Stimulated activated CD4-positive, alpha-beta T cell treated with anti-CD3 and anti-CD28 coated beads, Interleukin-12 subunit alpha, Interleukin-12 subunit beta, amount 100 ng/mL, for 48 hours (primary cell): ENCODE measurements at places on chromosomes 7 and 10.

- DNase-seq: no peak
Measured at GRCh38 chr10:62842983-62843382, 26.8 kb upstream of the EGR2 start.

DNA sequence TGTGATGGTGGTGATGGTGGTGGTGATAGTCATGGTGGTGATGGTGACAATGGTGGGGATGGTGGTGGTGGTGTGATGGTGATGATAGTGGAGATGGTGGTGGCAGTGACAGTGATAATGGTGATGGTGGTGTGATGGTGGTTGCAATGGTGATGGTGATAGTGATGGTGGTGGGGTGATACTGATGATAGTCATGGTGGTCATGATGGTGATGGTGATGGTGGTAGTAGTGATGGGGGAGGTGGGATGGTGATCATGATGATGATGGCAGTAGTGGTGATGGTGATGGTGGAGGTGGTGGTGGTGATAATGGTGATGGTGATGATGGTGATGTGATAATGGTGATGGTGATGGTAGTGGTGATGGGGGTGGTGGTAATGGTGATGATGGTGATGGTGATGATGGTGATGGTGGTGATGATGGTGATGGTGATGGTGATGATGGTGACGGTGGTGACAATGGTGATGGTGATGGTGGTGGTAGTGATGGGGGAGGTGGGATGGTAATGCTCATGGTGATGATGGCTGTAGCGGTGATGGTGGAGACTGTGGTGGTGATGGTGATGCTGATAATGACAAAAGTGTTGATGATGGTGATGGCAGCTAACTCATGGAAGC lies 4.7 kb upstream of the PWWP2B start:
- no peak for DNase-seq

- no peak for DNase-seq
Measured at GRCh38 chr7:28032738-28033380, 147.7 kb downstream of the JAZF1 start.

DNA sequence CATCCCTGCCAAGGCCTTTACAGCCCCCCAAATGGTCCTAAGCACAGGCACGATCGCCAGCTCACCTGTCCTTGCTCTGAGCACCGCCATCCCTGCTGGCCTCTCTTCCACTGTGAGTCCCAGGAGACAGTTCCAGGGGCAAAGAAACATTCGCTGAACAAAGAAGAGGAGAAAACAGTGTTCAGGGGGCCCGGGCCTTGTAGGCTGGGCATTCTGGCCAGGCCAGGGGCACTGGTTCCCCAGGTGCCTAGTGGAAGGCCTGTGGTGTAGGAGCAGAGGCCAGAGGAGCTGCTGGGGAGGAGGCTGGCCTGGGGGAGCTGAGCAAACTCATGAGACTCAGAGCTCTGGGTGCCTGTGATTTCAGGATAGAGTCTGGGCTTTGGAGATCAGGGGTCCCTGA lies 22.6 kb downstream of the AQP1 start:
- DNase-seq: no peak

GRCh38 chr10:34824870-34825269 lies 9.8 kb upstream of the PARD3 start:
- DNase-seq: no peak

DNA sequence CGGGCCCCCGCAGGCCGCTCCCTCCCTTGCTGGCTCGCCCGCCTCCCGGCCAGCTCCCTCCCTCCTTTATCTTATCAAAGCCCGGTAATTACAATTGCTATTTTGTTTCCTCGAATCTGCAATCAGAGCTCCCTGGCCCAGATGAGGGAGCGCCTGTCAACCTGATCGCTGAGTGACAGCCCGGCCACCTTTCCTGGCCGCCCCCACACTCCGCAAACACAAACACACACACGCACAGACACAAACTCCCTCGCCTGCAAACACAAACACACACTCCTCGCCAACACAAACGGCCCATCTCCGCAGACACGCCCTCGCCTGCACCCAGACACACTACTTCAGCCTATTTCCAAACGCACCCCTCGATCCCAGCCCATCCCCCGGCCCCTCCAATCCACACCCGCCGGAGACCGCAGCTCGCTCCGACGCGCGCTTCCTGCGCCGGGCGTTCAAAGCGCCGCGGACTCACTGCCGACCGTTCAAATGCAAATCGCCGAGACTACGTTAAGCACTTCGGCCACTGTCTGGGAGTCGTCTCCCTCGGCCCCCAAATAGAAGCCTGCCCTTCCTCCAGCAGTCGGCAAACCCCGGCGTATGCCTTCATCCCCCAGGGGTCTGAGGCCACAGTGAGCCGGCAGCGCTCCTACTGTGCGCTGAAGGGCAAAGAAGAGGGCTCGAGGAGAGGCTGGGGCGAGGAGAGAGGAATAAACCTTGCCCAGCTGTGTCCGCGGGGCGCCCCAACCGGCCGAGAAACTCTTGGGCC lies 3.0 kb upstream of the FGF8 start:
- no peak for DNase-seq

DNA sequence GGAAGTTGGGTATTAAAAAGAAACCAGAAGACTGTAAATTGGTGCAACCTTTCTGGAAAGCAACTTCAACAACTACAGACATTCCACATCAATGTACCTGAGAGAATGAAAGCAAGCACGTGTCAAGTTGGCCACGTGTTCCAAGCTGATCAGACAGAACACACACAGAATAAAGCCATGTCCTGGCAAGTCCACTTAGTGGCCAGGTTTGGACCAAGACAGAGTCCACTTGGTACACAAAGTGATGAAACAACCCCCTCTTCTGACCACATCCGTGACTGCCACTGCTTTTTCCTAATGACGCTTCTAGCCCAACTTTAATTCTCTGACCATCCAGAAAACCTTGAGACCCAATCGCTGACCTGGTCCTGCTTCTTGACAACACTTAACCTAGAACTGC lies 109.4 kb downstream of the ABLIM1 start:
- DNase-seq: no peak

DNA sequence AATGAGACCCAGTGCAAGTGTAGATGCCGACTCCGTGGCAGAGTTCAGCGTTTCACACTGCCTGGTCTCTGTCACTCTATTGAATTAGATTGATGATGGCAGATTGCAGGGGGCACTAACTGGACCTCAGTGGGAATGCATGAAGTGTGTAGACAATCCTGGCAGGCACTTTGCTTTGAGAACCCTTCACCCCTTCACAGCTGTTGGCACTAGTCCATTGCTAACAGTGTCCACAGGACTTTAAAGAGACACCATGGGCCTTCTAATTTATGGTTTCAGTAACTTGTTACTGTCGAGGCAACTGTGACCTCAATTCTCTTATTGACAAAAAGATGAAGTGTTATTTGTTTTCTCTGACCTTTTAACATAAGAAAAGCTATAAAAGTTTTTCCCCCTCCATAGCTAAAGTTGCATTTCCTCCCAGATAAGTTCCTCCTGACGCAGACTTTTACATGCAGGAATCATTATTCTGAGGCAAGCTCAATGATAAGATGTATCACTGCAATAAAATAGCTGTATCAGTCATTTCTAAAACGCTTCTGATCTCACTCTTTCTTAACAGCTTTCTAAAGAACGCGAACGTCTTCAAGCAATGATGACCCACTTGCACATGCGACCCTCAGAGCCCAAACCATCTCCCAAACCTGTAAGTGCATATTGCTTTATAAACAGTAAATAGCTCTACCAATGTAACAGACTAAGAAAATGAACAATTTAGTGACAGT lies 238.9 kb downstream of the FOXP2 start:
- no peak for DNase-seq

GRCh38 chr10:6978187-6978627 lies 398.1 kb upstream of the PRKCQ start:
- no peak for DNase-seq

GRCh38 chr10:46218921-46219320 lies 67.9 kb upstream of the ANTXRL start:
- no peak for DNase-seq

DNA sequence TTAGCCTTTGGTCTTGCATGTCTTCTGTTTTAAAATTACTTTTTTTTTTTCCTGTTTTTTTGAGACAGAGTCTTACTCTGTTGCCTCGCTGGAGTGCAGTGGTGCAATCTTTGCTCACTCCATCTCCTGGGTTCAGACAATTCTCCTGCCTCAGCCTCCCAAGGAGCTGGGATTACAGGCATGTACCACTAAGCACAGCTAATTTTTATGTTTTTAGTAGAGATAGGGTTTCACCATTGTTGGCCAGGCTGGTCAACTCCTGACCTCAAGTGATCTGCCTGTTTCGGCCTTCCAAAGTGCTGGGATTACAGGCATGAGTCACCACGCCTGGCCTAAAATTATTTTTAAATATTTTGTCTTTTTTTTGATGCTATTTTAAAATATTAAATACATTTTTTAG lies 38.5 kb downstream of the MLLT10 start:
- DNase-seq: no peak

- DNase-seq: no peak
Measured at GRCh38 chr7:47492716-47493325, 89.1 kb downstream of the TNS3 start.

DNA sequence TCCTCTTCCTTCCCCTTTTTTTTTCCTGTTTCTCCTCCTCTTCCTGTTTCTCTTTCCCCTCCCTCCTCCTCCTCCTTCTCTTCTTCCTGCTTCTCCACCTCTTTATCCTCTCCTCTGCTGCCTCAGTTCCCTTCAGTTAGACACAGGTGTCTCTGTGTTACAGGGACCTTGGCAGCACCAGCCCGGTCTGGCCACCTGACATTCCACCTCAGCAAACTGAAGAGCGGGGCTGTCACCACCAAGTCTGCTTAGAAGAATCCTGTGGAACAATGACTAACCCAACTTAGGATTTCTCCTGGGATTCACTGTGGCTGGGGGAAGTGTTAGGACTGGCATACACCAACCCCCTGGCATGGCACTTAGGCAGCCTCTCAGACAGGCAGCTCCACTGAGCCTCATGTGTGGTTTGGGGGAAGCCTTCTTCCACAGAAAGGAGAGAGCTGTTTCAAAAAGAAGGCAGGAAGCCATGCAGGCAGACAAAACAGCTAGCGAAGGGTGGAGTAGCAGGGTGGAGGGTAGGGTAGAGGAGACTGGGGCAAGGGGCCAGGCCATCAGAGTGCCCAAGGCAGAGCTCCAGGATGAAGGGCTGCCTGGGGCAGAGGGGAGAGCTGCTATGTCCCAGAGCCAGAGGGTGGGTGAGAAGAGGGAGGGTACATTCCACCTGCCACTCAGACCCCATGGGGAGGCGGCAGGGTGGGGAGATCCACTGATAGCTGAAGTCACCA lies 13.2 kb upstream of the GDF10 start:
- no peak for DNase-seq

DNA sequence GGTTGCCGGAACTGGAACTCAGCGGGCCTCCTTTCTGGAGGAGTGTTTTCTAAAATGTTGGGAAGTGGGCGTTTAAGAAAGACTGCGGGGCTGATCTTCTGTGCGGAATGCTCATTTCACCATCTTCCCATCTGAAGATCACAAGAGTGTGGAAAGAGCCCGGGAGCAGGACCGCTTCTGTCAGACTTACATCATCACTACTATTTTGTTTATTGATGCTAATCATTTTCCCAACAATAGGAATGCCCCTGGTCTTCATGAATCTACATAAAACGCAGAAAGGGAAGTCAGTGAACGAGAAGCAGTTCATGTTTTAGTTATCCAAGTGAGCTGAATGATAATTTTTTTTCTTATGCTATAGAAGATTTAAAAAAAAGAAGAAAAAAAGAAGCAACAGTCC lies 447.8 kb upstream of the MKI67 start:
- no peak for DNase-seq

DNA sequence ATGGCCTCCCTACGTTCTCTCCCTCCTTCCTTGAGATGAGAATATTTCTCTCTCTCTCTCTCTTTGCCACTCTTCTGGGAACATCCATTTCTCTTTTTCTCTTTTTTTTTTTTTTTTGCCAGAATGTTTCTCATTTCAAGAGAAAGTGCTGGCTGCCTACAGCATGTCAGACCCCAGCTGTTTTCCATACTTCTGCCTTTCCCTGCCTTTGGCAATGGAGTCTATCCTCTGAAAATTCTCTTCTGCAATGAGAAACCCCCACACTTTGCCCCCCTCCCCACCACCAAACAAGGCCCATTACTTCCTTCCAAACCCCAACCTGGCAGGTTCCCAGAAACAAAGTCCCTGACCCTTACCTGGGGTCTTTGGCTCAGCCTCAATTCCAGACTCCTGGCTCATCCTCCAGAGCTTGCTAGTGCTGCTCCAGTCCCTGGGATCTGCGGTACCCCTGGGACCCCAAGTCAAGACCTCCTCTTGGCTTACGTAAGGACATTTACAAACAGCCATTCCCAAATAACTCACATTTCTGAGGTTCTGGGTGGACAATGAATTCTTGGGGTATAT lies 17.4 kb upstream of the CCL26 start:
- DNase-seq: no peak

GRCh38 chr7:51785876-51786275 lies 469.3 kb upstream of the COBL start:
- DNase-seq: no peak

GRCh38 chr7:22589641-22590201 lies 89.7 kb upstream of the STEAP1B start:
- no peak for DNase-seq

GRCh38 chr7:92639966-92640365 lies 49.8 kb upstream of the FAM133B start:
- no peak for DNase-seq

- no peak for DNase-seq
Measured at GRCh38 chr10:104056619-104057273, 28.9 kb downstream of the COL17A1 start.

GRCh38 chr7:157271991-157272324 lies 64.8 kb upstream of the DNAJB6 start:
- no peak for DNase-seq

GRCh38 chr10:110698782-110699201 lies 54.7 kb downstream of the RBM20 start:
- DNase-seq: no peak

DNA sequence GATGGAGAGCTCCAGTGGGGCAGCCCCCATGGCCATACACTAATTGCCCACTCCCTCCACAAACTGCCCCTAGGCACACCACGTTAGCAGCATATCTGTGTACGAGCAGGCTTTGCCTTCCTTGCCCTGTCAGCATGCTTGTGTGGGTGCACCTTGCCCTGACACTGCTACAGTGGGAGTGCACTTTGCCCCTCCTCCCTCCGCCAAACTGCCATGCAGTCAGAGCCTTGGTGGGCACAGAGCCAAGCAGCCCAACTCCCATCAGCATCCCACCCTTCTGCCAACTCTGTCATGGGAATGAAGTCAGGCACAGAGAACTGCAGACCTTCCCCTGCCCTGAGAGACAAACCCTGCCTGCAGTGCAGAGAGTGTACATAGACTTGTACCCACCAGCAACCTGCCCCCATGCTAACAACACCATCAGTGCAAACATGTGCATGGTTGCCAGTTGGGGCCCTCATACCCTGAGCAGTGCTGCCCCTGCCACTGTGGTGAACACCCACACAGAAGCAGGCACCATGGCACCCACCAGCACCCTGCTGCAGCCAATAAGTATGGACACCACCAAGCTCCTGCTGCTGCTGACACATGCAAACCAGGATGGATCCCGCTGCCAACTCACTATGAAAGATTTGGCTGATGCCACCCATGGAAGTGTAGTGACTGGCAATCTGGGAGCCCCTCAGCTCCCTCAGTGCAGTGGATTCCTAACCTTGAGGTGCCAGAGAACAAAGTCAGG lies 1197.7 kb upstream of the CELF2 start:
- no peak for DNase-seq
